NCI-H1105 treated with DMSO at 0.1 percent for 48 hours (cell line): ENCODE measurements at places on chromosomes 13 and 19.

GRCh38 chr19:1807030-1807694 is 4.9 kb downstream of the ATP8B3 start:
- no peak for DNase-seq

- DNase-seq, result no peak
These were observed 367.0 kb downstream of the NALCN start for GRCh38 chr13:101049166-101049850.

GRCh38 chr19:31072451-31072850 is 276.8 kb downstream of the TSHZ3 start:
- DNase-seq, result no peak

GRCh38 chr19:17778968-17779929 is 15.7 kb upstream of the B3GNT3 start:
- DNase-seq, result no peak

GRCh38 chr13:48500652-48501197 is 32.2 kb downstream of the RCBTB2 start:
- DNase-seq, result no peak

DNA sequence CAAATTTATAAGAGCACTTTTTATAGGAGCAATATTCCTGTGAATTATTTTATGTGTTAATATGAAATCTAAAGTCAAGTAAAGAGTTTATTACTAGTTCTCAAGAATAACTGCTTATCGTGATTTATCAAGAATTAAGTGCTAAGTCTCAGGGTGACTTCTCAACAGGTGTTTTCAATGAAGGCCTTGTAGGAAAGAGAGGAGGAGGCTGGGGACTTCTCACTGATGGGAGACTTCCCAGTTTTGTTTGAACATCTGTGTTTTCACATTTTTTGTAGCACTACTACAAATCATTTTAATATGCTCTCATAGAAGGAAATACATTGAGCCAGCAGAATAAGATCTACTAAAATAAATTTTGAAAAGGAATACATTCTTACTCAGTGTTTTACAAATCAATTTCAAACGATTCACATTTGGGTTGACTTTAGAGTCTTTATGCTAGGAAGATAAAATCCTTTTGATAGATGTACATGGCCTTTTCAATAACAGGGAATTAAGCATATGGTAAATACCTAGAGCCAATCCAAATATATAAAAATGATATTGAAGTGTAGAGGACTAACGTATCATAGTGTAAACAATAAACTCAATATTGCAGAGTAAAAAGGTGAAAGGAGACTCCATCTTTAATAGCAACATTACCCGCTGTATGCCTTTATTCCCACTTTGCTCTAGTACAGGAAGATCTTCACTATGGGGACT is 6.8 kb downstream of the PCDH17 start:
- no peak for DNase-seq

GRCh38 chr13:79307866-79308298 is 98.2 kb downstream of the RBM26 start:
- DNase-seq, result no peak

DNA sequence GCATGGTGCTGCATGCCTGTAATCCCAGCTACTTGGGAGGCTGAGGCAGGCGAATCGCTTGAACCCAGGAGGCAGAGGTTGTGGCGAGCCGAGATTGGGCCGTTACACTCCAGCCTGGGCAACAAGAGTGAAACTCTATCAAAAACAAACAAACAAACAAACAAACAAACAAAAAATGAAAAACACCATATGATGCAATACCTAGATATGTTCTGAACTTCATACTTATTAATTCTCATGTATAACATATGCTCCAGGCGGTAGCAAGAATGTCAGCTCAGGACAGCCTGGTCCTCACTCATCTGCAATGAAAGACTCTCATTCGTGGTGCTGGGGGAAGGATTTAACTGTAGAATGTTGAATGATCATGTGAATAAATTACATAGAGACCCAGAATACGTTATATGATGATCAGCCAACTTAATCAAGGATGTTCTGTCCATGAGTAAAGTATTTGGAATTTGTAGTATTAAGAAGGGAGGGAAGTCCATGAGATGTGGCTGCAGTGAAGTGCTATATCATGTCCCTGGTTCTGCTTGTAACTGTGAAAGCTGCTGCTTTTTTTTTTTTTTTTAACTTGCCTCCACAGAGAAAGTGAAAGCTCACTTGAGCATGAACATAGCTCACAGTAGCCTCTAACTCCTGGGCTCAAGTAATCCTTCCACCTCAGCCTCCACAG is 206.8 kb downstream of the UQCRFS1 start:
- DNase-seq, result no peak

GRCh38 chr19:46783670-46784069 is 4.7 kb downstream of the SLC1A5 start:
- DNase-seq, result peak; percentile 81

- no peak for DNase-seq
These were observed 44.0 kb downstream of the SUGP2 start for GRCh38 chr19:18989316-18989715.

DNA sequence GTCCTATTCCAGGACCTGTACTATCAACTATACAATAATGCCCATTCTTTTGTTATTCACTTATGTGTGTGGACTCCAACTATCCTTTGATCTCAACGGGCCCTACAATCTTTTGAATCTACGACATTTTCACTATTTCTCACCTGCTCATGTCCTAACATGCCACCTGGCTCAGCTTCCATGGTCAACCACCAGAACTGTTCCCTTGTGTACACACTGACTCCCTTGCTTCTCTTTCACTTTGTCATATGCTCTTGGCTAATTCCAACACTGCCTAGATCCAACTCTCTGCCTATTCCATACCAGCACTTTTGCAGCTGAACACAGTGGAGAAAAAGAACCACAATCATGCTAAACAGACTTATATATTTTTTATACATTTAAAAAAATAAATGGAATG is 53.1 kb downstream of the MICU2 start:
- DNase-seq, result no peak

DNA sequence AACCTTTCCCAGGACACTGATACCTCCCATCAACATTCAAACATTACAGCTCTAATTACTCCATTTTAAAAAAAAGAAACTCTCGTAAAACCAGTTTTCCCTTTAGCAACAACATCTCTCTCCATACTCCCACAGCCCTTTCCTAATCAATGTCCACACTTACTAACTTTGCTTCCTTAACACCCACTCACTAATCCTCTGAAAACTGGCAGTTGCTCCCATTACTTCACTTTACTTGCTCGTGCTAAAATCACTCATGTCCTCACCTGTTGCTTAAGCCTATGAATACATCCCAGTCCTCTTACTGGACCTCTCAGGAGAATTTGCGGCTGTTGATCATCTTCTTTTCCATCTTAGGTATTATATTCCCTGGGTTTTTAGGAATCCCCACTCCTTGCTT is 44.8 kb downstream of the RBM26 start:
- DNase-seq, result no peak

DNA sequence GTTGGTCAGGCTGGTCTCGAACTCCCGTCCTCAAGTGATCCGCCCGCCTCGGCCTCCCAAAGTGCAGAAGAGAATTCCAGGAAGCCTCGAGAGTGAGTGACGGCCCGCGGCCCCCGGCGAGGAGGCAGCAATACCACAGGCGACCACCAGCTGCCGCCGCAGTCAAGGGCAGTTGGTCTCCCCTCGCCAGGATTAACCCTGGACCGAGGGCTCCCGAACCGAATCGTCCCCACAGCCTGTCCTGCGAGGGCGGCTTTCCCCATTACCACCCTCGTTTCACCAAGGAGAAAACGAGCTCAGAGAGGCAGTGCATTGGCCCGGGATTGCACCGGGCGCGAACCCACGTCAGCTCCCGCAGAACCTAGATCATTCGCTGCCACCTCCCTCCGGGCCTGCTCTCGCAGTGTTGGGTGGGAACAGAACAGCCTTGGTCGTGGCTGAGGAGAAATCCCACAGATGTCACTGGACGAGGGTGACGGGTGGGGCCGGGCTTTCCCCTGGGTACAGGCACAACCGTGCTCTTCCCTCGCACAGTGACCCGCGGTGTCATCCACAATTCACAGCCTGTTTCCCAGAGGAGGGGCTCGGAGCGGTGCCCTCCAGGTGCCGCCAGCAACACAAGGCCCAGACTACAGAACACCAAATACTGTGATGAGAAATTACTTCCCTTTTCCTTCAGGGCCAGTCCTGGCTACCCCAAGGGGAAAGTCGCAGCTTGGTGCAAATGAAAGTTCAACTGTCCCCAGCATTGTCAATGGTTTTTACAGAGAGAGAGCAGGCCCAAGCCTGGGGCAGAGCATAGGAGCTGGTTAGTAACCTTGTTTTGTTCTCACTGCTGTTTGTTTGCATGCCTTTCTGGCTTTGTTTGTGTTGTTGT is 24.8 kb downstream of the C2CD4C start:
- DNase-seq, result no peak

GRCh38 chr13:45340422-45341033 is 455 bp downstream of the TPT1 start:
- peak; percentile 36 for DNase-seq

DNA sequence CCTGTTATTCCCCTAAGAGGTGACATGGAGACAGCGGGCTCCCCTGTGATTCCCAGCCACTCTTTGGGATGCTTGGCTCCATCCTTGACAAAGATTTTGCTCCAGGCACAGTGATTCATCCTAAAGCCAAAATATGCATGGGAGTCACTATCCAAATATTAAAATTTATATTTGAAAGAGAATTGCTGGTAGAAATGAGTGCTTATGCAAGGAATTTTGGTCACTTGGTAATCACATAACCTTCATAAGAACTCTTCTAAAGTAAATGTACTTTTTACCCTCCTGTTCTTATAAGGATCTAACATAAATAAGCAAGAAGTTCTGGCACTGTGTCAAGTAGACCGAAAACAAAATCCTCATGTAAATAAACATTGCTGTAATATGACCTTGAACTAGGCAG is 385.8 kb downstream of the ITGBL1 start:
- no peak for DNase-seq

DNA sequence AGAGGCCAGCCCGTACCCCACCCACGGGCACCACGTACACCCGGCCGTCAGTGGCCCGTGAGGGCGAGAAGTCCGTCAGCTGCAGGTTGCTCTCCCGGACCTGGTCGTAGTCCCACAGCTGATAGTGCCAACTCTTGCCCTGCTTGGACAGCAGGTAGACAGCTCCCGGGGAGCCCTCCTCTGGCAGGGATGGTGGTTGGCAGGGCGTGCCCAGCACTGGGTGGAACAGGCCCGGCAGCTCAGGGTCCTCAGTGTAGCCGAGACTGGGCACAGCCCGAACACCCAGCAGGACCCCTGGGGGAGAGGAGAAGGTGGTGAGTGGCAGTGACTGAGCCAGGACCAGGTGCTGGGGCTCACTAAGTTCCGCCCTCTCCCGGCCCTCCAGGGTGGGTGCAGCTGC is 7.8 kb downstream of the ACTMAP start:
- DNase-seq, result no peak
